Testis (tissue), 5 donors: ENCODE measurements at places on chromosomes 12 and 14. TPM values are rescaled to one million over a fixed set of nuclear protein-coding genes. Genes with fewer than 3 reads are reported as not detected.
A peak's percentile ranks its signal among the peaks of the same experiment; 100 is the strongest.

- no peaks in the 10 kb centered on the region for H3K4me1 ChIP-seq
- H3K4me3 ChIP-seq = no peak overlapping the region
- H3K27ac ChIP-seq = no peak overlapping the region
- no peaks in the 10 kb centered on the region for H3K27me3 ChIP-seq
- DNase-seq = no peak
These were observed 356.6 kb downstream of the FUT8 start for GRCh38 chr14:65769151-65769550.

GRCh38 chr14:32233260-32233659 lies 30.2 kb upstream of the RNU6-8 start:
- H3K4me3 ChIP-seq = no peak overlapping the region
- H3K27me3 ChIP-seq = no peaks in the 10 kb centered on the region
- DNase-seq = no peak
- H3K4me1 ChIP-seq = no peaks in the 10 kb centered on the region
- H3K27ac ChIP-seq = no peak overlapping the region

- H3K36me3 ChIP-seq = no peaks in the 10 kb centered on the region
- H3K4me1 ChIP-seq = no peaks in the 10 kb centered on the region
- no peak overlapping the region for H3K4me3 ChIP-seq
- no peak for DNase-seq
These were observed 12.7 kb downstream of the ASB2 start for GRCh38 chr14:93963692-93964091.

GRCh38 chr14:44912041-44912869 lies 49.5 kb downstream of the KLHL28 start:
- peak overlapping the region; percentile 51 for H3K27ac ChIP-seq
- peak; percentile 78 for DNase-seq
- H3K27me3 ChIP-seq = no peaks in the 10 kb centered on the region
- H3K36me3 ChIP-seq = no peaks in the 10 kb centered on the region

DNA sequence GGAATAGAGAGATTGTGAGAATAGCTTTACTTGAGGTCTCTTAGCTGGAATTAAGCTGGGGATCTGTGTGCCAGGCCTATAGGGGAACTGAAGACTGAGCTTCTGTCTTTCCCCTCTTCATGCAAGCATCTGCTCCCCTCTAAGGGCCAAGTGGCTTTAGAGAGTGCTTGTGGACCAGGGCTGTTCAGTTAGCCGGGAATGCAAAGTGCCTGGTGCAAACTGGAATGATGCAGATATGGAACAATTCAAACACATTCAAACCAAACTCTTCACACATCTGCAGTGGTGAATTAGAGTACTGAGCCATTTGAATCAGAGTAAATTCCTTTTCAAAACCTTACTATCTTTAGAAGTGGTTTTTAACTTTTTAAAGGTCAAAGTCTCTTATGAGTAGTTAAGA lies 99.0 kb downstream of the LIN7A start:
- DNase-seq = no peak
- no peaks in the 10 kb centered on the region for H3K4me1 ChIP-seq
- H3K4me3 ChIP-seq = no peak overlapping the region
- no peak overlapping the region for H3K27ac ChIP-seq
- H3K36me3 ChIP-seq = no peaks in the 10 kb centered on the region

DNA sequence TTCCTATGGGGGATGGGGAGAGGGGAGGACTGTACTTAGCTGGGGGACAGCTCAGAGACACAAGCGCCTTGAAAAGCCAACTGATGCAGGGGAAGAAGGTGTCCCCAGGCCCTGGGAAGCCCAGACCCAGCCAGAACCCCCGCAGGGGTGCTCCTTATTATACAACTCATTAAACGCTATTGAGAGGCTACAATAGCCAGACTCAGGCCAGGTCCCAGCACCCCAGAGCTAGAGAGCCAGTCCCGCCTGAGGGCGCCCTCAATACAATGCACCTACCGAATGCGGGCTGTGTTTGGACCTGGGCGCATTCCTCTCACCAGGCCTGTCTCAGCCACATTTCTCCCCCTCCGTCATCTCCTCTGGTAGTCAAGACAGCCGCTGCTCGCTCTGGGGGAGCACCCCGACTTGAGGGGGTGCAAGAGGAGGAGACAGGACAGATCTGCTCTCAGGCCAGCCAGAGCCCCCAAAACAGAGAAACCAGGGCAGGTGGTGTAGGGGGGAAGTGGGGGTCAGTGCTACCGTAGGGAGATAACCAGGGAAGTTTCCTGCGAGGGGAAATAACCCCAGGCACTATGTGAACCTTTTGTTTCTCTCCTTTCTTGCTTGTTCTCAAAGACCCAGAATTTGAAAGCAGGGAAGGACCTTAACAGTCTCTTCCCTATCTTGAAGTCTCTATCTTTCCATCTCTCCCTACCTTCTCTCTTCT lies 6.1 kb upstream of the ASIC1 start:
- H3K27ac ChIP-seq = no peak overlapping the region
- DNase-seq = no peak
- H3K4me3 ChIP-seq = peak overlapping the region; percentile 31
- no peaks in the 10 kb centered on the region for H3K36me3 ChIP-seq
- no peaks in the 10 kb centered on the region for H3K27me3 ChIP-seq

GRCh38 chr14:101721951-101722661 lies 39.4 kb upstream of the PPP2R5C start:
- H3K27ac ChIP-seq = no peak overlapping the region
- no peaks in the 10 kb centered on the region for H3K36me3 ChIP-seq
- H3K27me3 ChIP-seq = no peaks in the 10 kb centered on the region
- no peak for DNase-seq

Gene RPGRIP1
- total RNA-seq = 38.9 TPM

Gene GALNT16
- 5.6 TPM for total RNA-seq
